SK-N-MC (cell line): ENCODE measurements at places on chromosomes 1 and 21.

DNA sequence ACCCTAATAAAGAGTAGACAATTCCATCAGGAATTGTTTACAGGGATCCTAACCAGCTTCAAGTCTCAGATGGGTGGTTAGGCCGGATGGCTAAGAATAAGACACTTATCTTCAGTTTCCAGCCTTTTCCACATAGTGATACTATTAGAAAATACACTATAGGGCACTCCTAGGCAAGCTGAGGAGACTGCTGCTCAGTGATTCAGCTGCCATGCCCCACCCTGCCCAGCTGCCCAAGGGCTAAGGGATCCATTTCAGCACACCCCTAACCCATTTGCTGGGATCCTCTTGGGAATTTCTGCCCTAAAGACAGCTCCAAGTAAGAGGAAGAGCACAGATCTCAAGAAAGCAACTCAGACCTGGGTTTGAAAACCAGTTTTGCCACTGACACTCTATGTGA, 31.9 kb downstream of the PLPP3 start:
- no peak for DNase-seq

- no peak for DNase-seq
Observed at GRCh38 chr1:87796471-87796901, 467.8 kb downstream of the LMO4 start.

- DNase-seq: no peak
Observed at GRCh38 chr1:227603327-227603726, 40.0 kb downstream of the ZNF678 start.

DNA sequence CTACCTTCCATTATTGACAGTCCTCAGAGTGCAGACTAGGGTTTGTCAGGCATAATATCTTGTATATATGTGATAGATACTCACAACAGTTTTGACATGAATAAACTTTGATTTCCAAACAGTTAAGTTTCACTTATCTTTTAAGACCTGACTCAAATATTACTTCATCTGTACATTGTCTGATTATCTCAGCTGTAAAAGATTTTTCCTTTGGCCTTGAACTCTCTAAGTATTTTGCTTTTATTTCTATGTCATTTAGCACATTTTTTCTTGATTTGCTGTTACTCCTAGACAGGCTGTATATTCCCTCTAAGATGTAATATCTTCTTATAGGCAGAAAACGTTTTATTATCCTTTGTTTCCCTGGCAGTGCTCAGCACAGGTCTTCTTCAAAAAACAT, 65.6 kb upstream of the DMRTA2 start:
- DNase-seq: no peak

- DNase-seq: no peak
Observed at GRCh38 chr1:9836632-9836960, 12.8 kb upstream of the CLSTN1 start.
